ENCODE measurements at places on chromosomes 16 and 17.
A peak's percentile ranks its signal among the peaks of the same experiment; 100 is the strongest.

GRCh38 chr16:72848759-72849664 is 198.9 kb downstream of the ZFHX3 start:
- peaks cover 4% of the 10 kb centered on the region for H3K4me1 ChIP-seq
- H3K27me3 ChIP-seq = peaks cover 3% of the 10 kb centered on the region
- H3K36me3 ChIP-seq = no peaks in the 10 kb centered on the region
- H3K4me3 ChIP-seq = no peak overlapping the region
- ATAC-seq = no peak

GRCh38 chr17:80842456-80843013 is 149.1 kb upstream of the CHMP6 start:
- H3K27ac ChIP-seq = no peak overlapping the region
- no peak overlapping the region for H3K4me3 ChIP-seq
- ATAC-seq = no peak

- H3K36me3 ChIP-seq = peaks cover 75% of the 10 kb centered on the region
- H3K4me3 ChIP-seq = peak overlapping the region; percentile 91
- peak; percentile 67 for ATAC-seq
- peaks cover 60% of the 10 kb centered on the region for H3K4me1 ChIP-seq
These were observed 7.5 kb downstream of the LDHD start for GRCh38 chr16:75108792-75109731.

- peak overlapping the region; percentile 91 for H3K4me3 ChIP-seq
- no peaks in the 10 kb centered on the region for H3K27me3 ChIP-seq
- H3K36me3 ChIP-seq = peaks cover 81% of the 10 kb centered on the region
These were observed 3.0 kb downstream of the PFN1 start for GRCh38 chr17:4945176-4945943.

DNA sequence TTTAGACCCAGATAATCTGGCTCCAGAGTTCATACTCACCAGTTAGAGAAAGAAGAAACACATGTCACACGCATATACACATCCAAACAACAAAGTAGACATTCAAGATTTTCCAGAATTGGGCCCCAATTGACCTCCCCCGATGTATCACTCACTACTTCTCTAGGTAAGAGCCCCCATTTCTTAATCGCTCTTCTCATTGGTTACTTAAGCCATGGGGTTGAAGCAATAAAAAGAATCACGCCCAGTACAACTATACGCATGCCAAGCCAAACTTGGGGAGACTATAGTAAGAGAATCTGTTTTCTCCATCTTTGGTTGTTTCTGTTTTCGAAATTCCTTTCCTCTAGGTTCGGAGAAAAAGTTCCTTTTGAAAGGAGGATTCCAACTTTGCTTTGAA is 565 bp downstream of the DDX52 start:
- peaks cover 19% of the 10 kb centered on the region for H3K4me1 ChIP-seq
- peak overlapping the region; percentile 96 for H3K27ac ChIP-seq
- peak; percentile 45 for ATAC-seq
- peak overlapping the region; percentile 97 for H3K4me3 ChIP-seq
- H3K27me3 ChIP-seq = peaks cover 19% of the 10 kb centered on the region

DNA sequence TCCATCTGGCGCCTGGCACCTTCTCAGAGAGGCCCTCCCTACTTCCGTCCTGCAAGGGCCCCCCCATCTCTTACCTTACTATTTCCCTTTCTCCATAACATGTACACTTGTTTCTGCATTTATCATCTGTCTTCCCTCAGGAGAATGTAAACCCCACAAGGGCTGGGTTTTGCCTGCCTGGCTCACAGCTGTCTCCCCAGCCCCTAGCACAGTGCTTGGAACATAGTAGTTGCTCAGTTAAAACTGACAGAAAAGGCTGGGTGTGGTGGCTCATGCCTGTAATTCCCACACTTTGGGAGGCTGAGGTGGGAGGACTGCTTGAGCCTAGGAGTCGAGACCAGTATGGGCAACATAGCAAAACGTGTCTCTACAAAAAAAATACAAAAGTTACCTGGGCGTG is 5.7 kb upstream of the SNN start:
- H3K4me1 ChIP-seq = peaks cover 5% of the 10 kb centered on the region
- no peak overlapping the region for H3K4me3 ChIP-seq
- H3K27ac ChIP-seq = no peak overlapping the region
- no peak for ATAC-seq
- no peaks in the 10 kb centered on the region for H3K27me3 ChIP-seq
- H3K36me3 ChIP-seq = no peaks in the 10 kb centered on the region

DNA sequence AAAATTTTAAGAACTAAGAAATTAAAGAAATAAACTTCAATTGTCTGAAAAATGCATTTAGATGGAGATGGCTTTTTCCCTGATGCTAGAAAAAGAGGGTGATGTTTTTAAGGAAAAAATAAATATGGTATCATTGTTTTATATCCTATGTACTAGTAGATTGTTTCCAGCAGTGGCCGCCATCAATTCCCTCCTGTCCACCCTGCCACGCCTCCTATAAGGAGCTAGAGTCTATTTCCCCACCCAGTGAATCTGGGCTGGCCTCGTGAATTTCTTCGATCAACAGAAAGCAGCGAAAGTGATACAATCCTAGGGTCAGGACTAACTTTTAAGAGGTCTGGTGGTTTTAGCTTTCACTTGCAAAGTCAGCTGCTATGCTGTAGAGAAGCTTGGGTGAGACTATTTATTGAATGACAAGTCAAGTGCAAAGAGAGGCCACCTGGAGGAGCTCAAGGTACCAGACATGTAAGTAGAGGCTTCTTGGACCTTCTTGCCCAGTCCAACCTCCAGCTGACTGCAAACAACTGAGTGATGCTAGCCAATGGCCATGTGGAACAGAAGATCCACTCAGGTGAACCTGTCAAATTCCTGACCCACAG is 80.9 kb upstream of the MTMR4 start:
- no peak overlapping the region for H3K27ac ChIP-seq
- no peaks in the 10 kb centered on the region for H3K4me1 ChIP-seq
- no peaks in the 10 kb centered on the region for H3K36me3 ChIP-seq
- H3K27me3 ChIP-seq = no peaks in the 10 kb centered on the region

All from activated T-helper 17 cell treated with anti-CD3 and anti-CD28 coated beads, Interleukin-2, amount 50 U/mL, for 72 hours (primary cell).